ENCODE measurements at places on chromosomes 5 and 9.

DNA sequence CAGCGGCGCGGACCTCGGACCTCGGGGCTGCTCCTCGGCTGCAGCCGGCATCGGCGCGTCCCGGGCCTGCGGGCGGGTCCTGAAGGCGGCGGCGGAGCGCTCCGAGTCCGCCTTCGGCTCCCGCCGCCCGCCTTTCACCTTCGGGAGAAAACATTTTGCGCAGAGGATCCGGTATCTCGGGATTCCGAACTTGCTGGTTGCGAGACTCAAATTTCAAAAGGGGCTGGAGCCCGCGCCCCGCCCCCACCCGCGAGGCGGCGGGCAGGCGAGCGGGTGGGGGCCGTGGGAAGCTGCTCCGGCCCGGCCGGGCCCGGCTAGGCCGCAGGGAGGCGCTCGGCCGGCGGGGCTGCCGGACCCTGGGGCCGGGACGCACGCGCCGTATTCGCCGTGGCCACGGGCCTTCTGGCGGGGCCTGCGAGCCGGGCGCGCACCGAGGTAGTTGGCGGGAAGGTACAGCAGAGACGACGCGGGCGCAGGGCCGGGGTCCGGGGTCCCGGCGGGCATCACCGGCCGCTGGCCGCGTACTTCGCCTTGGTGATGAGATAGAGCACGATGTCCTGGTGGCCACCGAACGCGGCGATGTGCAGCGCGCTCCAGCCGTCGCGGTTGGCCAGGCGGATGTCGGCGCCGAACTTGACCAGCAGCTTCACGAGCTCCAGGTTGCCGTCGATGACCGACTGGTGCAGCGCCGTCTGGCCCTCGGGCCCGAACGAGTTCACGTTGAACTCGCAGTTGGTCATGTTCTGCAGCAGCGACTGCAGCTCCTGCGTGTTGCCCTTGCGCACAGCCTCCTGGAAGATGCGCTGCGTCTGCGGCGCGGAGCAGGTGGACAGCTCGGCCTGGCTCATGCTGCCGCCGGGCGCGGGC lies 757 bp downstream of the NRARP start:
- no peak for DNase-seq

DNA sequence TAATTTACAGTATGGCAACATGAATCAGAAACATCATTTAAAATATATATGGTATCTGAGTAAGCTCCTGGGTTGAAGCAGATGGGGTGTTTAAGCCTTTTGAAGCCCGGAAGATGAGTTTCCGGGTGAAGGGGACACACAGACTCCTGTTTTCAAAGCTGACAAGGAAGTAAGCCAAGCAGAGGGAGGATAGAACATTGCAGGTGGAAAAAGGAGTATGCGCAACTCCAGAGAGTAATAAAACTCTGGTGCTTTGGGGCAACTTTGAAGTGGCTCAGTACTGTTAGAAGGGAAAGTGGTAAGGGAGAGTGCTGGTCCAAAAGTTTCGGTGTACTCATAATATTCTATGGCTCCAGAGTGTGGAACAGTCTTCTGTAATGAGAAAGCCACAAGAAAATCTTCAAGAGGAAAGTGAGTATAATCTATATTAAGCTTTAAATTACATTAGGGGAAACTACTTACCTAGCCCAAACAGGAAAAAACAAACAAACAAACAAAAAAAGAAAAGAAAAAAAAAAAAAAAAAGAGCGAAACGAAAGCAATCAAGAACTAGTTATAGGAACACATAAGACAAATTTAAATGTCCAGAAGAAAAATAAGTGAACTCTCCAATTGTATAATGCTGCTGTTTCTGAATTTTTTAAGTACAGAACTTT lies 2.3 kb upstream of the ST8SIA4 start:
- no peak for DNase-seq

- DNase-seq: no peak
Measured at GRCh38 chr9:127098916-127099553, 23.4 kb downstream of the ANGPTL2 start.

- DNase-seq: no peak
Measured at GRCh38 chr5:177509381-177509951, at the start of gene DOK3. Gene DOK3, minus strand, starts transcription at chr5:177509826. Its CDS starts 286 bp downstream, at chr5:177509540.

GRCh38 chr5:179801304-179802206 lies 5.1 kb downstream of the MGAT4B start:
- no peak for DNase-seq

All from GOT3 (cell line).